ENCODE measurements at places on chromosomes 4 and X.

- DNase-seq: no peak
These were observed 129.5 kb downstream of the ZIC3 start for GRCh38 chrX:137695417-137695816.

- no peak for DNase-seq
These were observed 150.4 kb upstream of the NOCT start for GRCh38 chr4:138864961-138865720.

DNA sequence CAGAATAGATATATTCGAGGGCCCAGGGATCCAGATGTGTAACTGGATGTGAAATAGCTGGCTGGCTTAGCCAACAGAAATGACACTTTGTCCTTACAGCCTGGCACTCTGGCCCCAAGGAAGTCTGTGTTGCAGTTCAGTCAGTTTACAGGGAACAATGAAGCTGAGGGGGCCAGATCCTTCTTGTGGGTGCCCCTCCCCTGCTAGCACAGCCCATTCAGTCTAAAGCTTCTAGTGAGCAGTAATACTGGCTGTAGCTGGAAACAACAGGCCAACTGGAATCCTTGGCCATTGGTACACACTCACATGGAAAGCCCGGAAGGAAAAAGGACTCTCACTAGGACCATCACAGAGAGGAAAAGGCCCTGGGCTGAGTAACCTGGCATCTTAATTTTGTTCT, 22.7 kb upstream of the CD40LG start:
- no peak for DNase-seq

DNA sequence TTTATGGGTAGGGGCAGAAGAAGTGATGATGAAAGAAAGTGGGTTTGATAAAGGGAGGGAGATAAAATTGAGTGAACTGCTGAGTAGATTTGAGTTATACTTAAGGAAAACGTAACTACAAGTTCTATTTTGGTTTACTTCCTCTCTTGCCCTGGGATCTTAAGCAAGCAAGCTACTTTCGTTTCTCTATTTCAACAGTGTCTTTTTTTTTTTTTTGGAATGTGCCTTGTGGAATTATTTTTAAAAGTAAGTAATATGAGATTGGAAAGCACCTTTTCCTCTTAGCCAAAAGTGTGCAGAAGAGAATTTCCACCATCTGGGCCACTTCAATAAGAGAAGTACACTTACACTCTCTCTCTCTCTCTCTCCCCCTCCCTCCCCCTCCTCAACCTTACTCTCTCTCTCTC, 16.0 kb upstream of the C4orf36 start:
- no peak for DNase-seq

- no peak for DNase-seq
These were observed 32.2 kb downstream of the ATG4A start for GRCh38 chrX:108123591-108124366.

GRCh38 chr4:117699595-117699994, 334.7 kb upstream of the NDST3 start:
- DNase-seq: no peak

DNA sequence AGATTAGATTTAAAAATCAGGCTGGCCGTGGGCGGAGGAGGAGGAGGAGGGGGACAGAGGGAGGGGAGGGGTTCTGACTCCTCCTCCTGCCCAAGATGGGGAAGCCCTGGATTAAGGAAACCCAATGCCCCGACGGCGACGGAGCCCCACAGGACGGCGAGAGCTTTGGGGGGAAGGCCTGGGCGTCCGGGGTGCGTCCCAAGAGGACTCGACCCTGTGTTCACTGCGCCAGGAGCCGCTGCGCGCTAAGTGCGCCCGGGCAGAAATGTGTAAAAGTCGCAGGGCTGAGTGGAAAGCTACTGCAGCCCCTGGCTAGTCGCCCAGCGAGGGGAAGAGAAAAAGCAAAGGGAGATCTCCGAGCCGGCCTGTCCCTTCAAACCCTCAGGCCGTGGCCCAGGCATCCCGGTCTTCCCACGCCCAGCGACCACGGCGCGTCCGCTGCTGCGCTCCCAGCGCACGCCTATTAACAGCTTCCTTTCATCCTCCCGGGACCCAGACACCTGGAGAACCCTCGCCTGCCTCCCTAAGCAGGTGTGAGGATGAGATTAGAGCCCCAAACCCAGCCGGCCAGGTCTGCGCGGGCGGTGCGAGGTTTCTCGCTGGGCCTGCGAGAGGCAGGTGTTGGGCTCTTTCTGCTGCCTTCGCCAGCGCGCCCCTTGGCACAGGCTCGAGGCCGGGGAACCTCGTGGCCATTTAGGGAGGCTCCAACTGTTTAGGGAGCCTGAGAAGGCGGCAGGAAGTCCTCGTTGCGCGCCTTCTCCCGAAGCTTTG, 1.4 kb upstream of the RPS6KA3 start:
- DNase-seq: no peak
